ENCODE measurements at places on chromosomes 11 and 22. TPM values are rescaled to one million over a fixed set of nuclear protein-coding genes. Genes with fewer than 3 reads are reported as not detected.

The CNTF gene
- 1.0 TPM for polyA plus RNA-seq

The UBQLNL gene
- polyA plus RNA-seq: 0.11 TPM

The SYT7 gene
- 3.5 TPM for polyA plus RNA-seq

DNA sequence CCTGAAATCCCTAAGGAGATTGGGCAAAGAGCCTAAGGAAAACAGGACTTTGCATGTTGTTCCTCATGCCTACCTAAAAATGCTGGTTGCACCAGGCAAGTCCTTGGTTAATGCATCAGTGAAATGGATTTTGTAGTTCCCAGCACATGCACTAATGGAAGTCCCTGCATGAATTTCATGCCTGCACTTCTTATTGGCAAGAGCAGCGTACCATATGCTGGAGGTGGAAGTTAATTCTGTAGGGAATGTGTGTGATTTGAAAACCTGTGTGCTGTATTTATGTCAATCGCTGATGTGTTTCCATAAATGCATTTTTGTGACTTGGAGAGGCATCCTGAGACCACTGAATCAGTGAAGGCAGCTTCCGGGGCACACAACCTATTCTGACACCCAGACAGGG is 140.3 kb upstream of the MTNR1B start:
- no peak for DNase-seq

GRCh38 chr11:69818603-69819441 is at the start of gene FGF3:
TSS of gene FGF3 (minus strand) at chr11:69819416. CDS start at chr11:69818933, 483 bp downstream.
- no peak for DNase-seq

DNA sequence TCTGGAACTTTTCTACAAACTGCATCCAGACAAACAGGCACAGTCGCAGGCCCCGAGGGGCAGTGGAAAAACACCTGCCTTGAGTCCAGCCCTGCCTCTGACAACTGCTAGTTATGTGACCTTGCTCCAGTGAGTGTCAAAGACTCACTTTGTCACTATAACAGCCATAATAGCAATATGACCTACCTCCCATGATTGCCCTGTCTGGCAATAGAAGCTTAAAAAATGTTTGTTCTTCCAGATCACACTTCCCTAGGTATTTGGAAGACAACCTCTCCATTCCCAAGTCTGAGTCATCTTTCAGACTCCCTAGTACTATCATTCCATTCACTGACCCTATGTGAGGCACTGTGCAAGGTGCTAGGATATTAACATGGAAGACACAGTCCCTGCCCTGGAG is 74.5 kb downstream of the RPL27A start:
- no peak for DNase-seq

DNA sequence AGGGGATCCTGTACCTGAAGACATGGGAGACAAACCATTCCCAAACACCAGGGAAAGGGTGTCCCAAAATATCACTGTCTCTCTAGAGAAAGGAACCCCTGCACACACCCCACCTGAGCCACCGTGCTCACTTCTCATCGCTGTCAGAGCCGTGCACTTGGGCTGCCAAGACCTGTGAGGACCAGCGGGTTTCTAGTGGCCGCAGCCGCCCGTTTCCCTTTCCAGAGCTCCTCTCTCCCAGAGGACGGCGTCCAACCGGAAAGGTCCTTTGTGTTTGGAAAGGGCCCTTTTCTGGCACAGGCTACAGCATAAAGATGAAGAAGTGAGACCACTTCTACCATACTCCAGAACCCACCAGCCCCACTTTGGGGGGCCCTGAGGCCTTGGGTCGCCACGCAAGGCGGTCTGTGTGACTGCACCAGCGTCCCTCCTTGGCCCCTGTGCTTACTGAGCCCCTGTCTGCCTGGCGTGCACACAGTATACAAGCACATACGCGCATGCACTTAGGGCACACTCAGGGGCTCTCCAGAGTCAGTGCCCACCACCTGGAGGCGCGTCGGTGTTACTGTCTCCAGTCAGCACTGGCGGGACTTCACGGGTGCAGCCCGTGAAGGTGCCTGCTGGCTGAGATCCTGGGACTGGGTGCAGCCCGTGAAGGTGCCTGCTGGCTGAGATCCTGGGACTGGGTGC is 381.8 kb downstream of the TBC1D22A start:
- no peak for DNase-seq

DNA sequence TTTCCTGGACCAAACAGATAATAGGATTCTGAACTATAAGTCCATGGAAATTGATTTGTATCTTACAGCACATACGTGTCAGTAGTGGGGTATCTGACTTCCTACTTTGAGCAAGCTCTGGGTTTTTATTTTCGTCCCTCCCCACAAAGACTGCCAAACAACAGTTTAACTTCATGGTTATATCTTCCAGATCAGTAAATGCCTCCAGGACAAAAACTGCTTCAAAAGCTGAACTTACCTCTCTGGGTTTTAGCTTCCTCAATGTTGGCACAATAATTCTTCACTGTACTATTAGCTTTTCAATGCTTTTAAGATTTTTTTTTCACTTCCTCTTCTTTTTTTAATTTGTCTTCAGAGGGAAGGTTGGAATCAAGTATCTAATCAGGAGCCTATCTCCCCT is 4.2 kb upstream of the DPF2 start:
- DNase-seq: no peak

DNA sequence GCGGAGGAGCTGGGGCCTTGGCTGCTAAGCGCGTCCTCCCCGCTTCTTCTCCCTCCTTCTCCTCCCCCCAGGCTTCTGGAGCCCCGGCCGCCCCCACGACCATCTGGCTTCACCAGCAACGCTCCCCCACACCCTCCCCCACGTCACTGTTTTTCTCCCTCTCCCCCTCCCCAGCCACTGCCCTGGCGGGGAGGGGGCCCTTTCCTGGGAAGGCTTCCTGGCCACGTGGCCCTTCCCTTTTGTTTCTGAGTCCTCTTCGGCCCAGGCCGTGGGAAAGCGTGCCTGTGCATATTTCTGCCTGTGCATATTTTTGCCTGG is 27.7 kb downstream of the RTN4R start:
- peak; percentile 78 for DNase-seq

DNA sequence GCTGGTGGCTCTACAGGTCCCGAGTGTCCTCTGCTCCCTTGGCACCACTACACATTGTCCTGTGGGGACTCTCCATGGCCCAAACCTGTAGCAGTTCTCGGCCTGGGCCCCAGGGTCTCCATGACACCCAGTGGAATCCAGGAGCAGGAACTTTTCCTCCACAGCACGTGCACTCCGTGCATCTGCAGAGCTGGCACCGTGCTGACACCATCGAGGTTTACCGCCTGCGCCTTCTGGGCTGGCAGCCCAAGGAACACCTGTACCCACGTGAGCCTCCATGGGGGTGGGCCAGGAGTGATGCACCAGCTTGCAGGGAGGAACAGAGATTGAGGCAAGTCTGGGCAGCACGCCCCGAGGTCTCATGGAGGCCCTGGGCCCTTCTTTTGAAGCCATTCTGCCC is 25.2 kb downstream of the TSPAN32 start:
- no peak for DNase-seq

GRCh38 chr22:40939202-40939601 is 12.0 kb upstream of the RBX1 start:
- no peak for DNase-seq

The ENTHD1 gene
- polyA plus RNA-seq: not detected

DNA sequence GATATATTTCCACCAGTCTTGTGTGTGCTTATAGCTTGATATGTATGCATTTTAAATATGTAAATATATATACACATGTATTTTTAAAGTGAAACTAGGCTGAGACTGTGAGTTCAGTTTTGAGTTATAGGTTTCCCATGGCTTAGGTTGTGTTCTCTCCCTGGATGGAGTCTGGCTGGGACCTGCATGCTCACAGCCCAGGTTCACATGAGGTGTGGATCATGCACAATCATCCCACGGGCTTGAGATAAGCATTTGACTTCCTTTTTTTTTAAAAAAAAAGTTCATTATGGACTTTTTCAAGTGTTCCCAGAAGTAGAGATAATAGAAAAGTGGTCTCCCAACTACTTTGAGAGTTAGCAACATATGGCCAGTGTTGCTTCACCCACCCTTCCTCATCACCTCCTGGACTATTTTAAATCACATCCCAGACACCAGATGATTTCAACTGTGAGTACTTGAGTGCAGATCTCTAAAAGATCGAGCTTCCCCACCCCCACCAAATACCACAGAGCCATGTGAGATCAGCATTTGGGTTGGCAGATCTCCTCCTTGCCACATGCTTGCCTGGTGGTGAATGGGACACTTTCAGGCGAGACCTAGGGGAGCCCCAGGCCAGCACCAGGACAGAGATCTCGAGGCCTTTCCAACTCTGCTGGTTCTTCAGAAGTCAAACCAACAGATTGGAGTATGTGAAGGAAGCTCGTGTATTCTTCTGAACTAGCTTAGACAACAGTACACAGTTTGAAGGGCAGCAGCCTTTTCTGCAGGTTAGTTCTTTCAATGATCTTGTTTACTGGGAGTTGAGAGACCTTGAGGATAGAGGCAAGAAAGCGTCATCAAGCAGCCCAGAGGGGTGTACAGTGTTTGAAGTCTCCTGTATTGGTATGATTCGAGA is 15.9 kb downstream of the MED15 start:
- no peak for DNase-seq

GRCh38 chr11:122100037-122100755 is 15.8 kb downstream of the BLID start:
- peak; percentile 89 for DNase-seq

The DTX4 gene
- polyA plus RNA-seq: 18.7 TPM

GRCh38 chr11:75593286-75593915 is 31.3 kb downstream of the SERPINH1 start:
- no peak for DNase-seq

- DNase-seq: no peak
These were observed 13.2 kb downstream of the HSD17B12 start for GRCh38 chr11:43693731-43694130.

The PCF11 gene
- 66.0 TPM for polyA plus RNA-seq

GRCh38 chr11:95907476-95907875 is 16.4 kb downstream of the MTMR2 start:
- no peak for DNase-seq

DNA sequence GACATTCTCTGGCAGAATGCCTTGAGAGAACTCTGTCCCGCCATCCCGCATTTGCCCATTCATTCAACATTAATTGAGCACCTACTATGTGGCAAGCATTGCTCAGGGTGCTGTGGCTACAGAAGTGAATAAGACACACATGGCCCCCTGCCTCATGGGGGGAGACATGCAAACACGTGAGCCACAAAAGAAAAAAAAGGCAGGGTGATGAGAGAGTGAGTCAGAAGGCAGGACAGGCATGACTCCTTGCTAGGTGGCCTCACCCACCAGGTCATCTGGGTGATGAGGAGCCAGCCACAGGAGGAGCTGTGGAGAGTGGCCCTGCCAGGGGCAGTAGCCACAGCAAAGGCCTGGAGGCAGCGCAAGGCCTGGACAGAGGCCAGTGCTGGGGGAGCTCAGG is 4.9 kb downstream of the CHRM4 start:
- no peak for DNase-seq

DNA sequence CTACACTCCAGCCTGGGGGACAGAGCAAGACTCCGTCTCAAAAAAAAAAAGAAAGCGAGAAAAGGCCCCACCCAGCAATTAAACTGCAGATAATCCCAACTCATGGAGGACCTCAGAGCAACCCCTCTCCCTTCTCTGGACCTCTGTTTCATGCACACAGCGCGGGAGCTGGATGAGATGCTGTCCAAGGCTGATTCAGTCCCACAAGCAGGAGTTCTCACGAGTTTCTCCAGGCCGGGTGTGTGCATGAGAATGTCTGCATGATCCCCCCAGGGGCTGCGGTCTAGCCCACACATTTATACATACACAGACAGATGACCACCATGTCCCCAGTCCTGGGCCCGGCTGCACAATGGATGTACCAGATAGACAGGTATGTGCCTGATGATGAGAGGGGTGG is 19.4 kb downstream of the ELFN2 start:
- no peak for DNase-seq

- no peak for DNase-seq
These were observed 13.0 kb upstream of the CLTCL1 start for GRCh38 chr22:19304547-19304946.

DNA sequence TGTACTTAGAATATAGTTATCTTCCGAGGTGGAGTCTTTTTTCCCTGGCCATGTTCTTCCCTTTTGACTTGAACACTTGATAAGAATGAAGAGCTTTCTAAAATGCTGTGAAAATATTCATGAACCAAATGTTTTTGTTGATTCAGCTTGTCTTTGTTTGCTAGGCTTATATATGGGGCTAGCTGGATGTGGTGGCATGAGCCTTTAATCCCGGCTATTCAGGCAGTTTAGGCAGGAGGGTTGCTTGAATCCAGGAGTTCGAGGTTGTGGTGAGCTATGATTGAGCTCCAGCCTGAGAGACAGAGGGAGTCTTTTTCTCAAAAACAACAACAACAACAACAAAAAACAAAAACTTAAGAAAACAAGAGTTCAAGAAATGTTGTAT is 23.1 kb downstream of the CBL start:
- DNase-seq: no peak

GRCh38 chr22:49793871-49794270 is 33.8 kb downstream of the BRD1 start:
- DNase-seq: no peak

DNA sequence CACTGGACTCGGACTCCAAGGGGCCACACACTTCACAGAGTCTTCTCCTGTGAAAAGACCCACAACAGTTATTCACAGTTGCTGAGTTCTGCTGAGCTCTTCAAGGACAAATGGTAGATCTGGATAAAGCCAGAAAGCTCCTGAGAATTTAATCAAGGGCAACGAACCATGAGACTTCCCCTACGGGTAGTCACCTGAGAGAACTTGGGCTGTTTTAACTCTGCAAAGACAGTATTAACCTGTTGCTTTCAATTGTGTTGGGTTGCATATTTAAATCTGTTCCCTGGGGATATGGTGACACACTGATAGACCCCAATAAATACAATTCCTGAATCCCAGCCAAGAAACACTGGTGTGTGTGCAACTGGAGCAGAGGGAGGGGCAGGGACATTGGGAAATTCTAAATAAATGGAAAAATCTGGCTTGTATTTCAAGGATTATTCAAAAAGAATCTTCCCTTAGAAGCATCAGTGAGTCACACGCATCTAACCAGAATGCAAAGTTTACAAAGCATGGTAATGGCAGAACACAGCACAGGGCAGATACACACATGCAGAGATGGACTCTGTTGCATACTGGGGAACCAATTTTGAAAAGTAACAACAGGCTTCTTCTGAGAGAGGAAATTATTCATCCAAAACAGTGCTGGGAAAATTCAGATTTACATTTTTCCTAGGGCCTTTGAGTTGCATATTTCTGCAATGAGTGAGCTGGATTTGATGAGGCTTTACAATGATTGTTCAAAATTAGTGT is 4.0 kb downstream of the KCNJ1 start:
- DNase-seq: no peak

DNA sequence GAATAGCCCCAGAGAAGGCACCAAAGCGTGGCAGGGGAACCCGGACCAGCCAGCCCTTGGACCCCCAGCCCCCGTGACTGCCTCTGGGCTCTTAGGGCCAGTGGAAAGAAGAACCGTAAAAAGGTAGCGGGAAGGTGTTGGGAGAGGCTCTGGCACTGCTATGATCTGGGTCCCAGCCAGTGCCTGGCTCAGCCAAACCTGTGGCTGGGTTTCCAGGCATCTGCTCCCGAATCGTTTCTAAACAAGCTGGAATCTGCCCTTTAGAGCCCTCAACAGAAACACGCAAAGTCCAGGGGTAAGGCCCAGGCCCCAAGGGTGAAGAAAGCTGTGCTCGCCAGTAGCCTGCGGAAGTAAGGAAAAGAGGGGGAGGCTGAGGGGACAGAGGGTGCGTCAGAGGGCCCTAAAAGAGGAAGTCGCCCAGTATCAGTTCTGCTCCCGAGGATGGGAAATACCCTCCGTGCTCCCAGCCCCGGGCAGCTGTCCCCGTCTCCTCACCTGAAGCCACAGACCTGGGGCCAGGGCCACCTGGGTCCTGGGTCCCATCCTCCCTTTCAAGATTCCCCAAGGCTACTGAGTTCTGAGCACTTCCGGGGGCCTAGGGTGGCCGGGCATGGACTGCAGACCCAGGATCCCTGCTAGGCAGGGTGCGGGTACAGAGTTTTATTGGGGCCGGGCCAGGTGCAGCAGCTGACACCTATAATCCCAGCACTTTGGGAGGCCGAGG is 24.7 kb downstream of the IL10RA start:
- DNase-seq: no peak

The TUBA8 gene
- 18.7 TPM for polyA plus RNA-seq

All from muscle of arm (tissue), 14 donors.